ENCODE measurements at places on chromosomes 2 and 18.

DNA sequence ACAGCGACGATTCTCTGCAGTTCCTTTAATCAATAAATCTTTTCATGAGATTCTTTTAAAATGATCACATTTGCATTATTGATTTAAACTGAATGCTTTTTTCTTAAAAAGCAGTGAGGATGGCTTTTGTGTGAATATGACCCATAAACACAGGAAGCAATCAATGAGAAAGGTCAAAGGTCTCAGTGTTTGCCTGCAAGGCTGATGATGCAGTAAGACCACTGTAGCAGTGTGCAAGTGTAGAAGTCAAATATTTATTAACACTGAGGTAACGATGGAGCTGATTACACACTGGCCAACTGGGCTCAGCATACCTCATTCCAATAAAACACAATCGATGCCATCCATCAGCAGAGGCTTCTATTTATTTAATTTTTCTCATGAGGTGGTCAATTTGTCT is 633.5 kb downstream of the DCDC2C start:
- DNase-seq: no peak

- DNase-seq: no peak
Observed at GRCh38 chr2:8282858-8283252, 399.0 kb upstream of the ID2 start.

DNA sequence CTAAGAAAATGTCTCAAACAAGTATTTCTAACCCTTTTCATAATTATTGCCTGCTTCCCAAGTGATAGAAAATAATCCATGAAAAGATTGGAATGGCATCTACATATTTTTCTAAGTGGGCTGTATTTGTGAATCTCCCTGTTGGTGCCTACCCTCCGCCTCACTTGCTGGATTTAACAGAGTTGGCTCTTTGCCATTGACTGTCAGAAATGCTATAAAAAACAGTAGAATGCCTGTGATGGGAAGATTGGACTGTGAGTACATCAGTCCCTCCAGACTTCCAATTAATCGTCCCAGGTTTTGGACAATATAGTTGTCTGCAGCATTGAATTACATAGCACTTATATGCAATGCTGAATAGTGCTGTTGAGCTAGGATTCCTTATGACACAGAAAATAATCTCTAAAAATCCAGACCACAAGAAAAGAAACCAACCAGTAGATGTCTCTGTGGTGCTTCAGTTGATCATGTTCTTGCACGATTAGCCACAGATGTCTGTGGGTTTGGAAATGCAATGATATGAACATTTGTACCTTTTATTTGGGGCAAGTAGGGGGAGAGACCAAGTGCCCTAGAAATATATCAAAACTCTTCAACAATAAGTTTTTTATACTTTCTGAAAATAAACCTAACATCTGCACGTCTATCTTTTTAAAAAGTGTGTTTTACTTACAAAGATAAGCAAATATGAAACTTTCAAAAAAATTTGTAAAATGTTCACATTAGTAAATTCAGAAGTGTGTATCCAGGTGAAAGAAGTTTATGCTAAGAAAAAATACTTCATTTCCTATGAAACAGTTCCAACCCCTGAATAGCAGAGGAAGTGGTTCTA is 88.5 kb downstream of the DYNAP start:
- no peak for DNase-seq

GRCh38 chr2:240947176-240947575 is 41.0 kb downstream of the CROCC2 start:
- no peak for DNase-seq

GRCh38 chr2:46803547-46803878 is 112.1 kb downstream of the MCFD2 start:
- no peak for DNase-seq

DNA sequence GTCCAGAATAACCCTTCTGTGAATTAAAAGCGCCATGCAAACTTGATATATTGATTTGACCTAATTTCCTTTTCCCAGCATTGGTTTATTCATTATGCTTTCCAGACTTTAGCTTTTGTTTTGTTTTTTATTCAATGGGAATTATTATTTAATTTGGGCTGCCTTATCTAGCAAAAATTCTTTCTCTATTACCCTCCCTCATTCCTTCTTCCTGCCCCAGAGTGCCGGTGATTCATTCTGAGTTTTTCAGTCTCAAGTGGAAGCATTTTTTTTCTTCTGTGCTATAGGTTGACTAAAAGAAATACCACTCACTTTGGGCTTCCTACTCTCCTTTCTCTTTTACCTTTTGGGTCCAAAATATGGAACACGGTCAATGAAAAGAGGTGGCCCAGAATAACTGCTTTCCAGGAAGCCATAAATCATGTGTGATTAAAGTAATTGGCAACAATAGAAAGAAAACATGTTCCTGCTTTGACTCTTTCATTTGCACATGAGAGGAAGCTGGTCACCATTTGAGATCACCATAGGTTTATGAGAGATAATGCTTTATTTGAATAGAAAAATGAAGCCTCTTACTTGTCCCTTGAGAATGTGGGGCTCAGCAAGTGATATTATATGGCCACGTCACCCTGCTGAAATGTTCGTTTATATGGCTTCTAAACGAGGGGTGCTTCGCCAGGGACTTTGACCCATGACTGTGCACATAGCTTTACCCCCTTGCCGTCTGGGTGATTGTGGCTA is 422.8 kb upstream of the ZEB2 start:
- no peak for DNase-seq

GRCh38 chr18:27604583-27604982 is 419.5 kb upstream of the CHST9 start:
- DNase-seq: no peak

DNA sequence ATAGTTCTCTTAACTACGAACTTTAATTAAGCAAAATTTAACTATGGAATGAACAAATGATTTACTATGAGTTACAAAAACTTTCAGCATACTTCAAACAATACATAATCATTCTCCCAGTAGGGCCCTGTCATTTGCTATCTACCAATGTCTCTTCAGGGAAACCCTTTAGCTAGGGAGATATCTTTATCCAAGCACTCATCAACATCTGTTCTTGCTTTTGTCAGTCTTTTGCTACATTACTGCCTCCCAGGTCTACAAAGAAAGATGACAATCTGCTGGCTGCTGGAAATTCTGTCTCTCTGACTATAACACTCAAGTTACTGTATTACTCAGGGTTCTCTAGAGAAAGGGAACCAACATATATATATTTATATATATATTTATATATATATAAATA is 1626.3 kb upstream of the CELF4 start:
- no peak for DNase-seq

DNA sequence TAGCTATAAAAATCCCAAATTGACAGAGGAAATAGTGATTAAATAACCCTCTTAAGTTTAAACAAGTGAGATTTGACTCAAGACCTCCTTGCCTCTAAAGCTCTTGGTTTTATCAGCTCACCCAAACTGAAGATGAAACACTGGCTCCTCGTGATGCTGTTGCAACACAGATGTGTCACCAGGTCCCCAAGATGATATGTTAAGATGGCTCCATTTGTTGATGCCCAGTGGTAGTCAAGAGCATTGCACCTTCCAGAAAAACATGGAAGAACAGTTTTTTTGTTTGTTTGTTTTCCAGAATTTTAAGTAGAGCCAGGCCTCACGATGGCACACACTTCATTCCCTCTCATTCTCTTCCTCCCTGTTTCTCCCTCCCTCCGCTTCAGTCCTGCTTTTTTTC is 399.8 kb downstream of the TXNL1 start:
- DNase-seq: no peak

GRCh38 chr18:72542342-72542741 is 1.8 kb downstream of the CBLN2 start:
- no peak for DNase-seq

DNA sequence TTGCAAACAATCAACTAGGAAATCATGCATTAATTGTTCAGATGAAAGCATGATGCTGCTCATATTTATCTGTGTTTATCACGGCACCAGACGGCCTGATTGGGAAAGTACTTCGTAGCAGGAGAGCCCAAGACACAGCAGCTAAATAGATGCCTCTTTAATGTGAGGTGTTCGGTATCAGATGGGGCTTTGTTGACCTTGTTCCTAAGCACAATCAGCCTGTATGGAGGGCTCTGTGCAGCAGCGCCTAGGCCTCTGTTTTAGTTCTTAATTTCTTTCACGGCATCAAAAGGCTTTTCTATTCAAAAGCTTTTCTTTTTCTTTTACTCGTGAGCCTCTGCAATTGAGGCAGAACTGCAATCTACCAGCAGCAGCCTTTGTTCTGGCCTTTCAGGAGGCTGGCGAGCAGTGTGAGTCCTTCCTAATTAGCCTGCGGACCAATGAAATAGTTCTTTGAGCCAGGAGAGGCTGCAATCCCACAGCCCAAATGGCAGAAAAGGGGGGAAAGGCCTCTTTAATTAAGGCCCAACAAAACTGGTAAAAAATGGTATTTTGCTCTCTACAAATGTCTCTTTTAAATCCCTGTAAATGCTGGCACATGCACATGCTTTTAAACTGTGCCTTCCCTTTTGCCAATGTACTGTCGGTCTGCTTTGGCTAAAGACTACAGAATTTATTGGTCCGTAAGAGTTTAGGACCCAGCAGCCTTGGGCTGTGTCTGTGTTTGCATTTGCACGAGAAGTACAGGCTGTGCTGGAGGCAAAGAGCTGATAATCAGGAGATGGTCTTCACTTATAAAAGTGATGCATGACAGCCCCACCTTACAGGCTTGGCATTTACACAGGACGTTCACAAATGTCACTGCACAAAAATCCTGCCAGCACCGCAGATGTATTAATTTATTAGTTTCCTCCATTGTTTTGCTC is 159.6 kb downstream of the RND3 start:
- DNase-seq: no peak

DNA sequence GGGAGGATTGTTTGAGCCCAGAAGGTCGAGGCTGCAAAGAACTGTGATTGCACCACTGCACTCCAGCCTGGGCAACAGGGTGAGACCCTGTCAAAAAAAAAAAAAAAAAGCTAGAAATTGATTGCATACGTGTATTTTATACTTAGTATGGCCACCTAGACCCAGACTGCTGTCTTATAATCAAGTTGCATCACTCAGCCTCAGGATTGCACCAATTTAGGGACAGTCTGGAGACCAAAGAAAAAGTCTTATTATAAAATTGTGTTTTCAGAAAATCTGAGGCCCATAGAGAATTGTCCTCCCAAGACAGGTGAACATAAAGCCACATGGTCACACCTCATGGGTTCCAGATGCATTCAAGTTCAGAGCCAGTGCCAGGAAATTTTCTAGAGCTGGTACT is 17.1 kb upstream of the PLEKHM3 start:
- DNase-seq: no peak

- no peak for DNase-seq
Observed at GRCh38 chr2:221310730-221311129, 261.4 kb downstream of the EPHA4 start.

DNA sequence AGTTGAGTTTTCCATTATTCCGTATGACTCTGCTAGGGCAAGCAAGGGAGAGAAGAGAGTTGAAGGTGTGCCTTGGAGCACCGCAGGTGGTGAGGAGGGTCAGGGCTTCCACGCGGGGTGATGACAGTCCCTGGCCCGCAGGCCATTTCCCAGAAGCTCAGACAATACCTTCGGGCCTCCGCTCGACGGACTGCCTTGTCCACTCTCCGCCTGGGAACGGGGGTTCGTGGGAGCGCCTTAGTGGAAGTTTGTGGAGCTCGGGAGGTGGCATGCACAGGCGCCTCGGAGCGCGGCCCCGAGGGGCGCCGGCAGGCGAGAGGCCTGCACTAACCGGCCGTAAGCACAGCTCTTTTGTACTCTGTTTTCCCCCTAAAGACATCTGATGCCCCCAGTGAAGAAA is 69.8 kb downstream of the ARHGEF33 start:
- DNase-seq: no peak

GRCh38 chr2:201996006-201996405 is 37.6 kb upstream of the FZD7 start:
- no peak for DNase-seq
